Activated CD4-positive, alpha-beta T cell treated with anti-CD3 and anti-CD28 coated beads for 1 hour (primary cell): ENCODE measurements at places on chromosomes 1 and 21.
A peak's percentile ranks its signal among the peaks of the same experiment; 100 is the strongest.

DNA sequence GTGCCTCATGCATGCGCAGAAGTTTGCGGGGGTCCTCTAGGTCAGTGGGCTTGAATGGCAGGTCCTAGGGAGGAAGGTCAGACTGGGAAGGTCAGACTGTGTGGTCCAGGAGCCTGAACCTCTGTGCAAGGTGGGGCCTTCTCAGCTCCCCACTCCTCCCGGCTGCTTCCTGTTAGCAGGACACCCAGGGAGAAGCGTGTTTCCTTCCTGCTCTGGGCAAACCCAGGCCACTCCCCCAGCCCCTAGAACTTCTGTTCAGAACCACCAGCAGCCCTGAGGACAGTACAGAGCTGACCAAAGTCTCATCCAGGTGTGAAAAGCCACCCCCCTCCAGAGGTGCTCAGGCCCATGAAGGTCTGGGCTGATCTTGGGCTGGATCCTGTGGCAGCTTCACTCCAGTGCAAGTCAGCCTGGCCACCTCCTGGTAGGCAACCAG is 29.9 kb downstream of the NAV1 start:
- DNase-seq: no peak

GRCh38 chr1:183023601-183024316 is 539 bp downstream of the LAMC1 start:
- no peak for DNase-seq

DNA sequence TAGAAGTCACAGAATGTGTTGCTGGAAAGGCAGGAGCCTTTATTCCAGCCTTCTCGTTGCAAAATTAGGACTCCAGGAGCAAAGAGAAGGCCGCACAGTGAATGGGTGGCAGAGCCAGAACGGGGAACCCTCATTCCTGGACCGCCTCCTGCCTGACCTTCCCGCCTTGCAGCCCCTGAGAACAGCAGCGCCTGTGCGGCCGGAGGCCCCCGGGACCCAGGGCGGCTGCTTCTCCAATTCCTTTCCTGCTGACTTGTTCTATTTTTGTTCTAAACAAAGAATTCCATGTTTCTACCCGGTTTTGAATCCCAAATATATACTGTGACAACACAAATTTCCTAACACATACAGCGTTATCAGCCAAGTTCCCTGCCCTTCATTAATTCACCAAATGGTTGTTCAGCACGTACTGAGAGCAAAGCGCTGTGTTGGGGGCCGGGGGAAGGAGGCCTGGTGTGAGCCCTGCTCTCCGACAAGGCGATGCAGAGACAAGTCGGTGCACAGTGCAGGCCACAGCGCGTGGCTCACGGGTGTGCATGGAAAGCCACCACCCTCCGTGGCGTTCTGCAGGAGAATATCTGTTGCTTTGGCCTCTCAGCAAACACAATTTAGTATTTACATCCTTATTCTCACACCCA is 31.9 kb upstream of the COL6A2 start:
- no peak for DNase-seq

DNA sequence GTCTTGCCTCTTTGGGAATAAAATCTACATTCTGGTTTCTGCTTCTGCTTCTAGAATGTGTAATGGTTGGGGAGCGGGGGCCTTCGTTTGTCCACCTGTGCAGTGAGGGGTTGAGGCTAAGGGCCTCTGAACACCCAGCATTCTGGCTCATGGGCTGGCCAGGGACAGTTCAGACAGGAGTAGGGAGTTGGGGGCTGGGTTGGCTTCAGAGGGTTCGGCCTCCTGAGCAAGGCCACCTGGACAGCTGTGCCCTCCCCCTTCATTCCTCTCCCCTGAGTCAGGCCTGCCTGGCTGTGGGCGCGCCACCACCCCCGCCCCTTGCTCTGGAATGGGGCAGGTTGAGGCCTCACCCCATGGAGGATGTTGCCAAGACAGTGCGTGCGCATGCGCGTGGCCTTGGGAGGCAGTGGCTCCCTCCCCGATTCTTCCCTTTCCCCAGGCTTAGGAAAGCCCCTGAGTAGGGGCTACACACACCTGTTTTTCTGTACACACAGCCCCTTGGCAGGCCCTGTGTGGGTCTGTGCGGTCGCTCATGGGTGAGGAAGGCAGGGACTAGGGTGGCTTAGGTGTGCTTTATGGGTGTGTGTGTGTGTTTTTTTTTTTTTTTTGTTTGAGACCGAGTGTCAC is 57.0 kb downstream of the YARS1 start:
- no peak for DNase-seq

- DNase-seq: no peak
Observed at GRCh38 chr1:214920337-214920736, 162.2 kb upstream of the KCNK2 start.

DNA sequence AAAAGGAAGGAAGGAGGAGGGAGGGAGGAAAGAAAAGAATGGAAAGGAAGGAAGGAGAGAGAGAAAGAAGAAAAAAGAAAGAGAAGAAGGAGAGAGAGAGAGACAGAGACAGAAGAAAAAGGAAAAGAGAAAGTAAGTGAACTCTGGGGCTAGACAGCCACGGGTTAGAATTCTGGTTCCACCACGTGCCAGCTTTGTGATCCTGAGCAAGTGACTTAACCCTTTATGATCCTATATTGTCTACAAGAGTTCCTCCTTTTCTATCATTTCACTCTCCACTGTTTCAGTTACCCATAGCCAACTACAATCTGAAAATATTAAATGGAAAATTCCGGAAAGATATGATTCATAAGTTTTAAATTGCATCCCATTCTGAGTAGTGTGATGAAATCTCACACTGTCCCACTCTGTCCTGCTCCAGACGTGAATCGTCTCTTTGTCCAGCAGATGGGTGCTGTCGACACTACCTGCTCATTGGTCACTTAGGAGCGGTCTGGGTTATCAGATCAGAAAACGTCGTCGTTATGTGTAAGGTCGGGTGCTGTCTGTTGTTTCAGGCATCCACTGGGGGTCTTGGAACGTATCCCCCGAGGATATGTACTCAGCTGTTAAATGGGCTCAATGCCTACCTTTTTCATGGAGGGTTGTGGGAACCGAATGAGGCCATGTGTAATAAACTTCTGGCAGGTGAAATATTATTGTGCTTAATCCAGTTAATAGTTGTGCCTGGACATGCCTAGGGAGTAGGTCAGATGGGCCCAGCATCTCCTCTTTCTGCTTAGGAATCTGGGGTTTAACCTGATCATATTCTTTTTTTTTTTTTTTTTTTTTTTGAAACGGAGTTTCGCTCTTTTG is 19.1 kb downstream of the TMEM51 start:
- DNase-seq: no peak

- DNase-seq: no peak
Observed at GRCh38 chr21:25903607-25904006, 168.8 kb downstream of the GABPA start.

DNA sequence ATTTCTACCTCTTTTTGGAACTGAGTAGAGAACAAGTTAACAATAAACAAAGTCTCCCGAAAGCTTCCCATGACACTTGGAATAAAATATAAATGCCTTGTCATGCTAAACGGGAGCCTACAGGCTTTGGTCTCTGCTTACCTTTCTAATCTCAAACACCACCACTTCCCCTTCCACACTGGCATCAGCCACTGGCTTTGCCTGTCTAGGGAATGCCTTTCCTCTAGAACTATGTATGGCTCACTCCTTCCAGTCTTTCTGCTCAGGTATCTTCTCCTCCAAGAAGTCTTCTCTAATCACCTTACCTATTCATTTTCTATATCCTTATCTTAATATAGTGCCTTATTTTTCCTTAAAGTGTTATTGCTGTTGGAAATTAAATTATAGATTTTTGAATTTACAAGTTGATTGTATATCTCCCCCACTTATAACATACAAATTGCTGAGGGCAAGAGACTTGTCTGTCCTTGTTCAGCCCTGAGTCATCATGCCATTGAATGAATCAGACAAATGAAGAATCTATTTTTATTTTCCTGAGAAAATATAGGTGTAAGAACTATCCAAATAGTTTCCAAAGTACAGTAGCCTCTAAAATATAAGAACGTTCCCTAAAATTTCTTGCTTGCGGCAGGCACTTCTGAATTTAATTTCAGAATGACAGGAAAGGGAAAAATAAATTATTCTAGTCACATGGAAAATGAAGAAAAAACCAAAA is 119.2 kb downstream of the TM2D1 start:
- no peak for DNase-seq

DNA sequence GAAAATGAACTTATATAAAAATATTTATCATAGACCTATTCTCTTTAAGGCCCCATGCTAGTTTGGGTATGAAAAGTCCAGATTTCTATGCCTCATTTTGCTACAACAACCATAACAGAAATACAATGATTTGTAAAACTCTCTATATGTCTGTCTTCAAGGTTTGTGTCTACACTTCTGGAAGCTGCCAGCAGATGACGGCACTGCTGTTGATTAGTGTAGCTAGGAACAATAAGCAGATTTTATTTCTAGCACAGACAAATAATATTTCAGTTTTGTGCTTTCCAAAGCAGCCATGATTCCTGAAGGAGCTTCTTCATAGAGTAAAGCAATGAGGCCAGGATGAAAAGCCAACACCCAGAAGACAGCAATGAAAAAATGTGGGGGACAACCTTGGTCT is 779.6 kb upstream of the ADGRL2 start:
- DNase-seq: no peak

- no peak for DNase-seq
Observed at GRCh38 chr1:158121604-158122254, 59.0 kb upstream of the CD1D start.

DNA sequence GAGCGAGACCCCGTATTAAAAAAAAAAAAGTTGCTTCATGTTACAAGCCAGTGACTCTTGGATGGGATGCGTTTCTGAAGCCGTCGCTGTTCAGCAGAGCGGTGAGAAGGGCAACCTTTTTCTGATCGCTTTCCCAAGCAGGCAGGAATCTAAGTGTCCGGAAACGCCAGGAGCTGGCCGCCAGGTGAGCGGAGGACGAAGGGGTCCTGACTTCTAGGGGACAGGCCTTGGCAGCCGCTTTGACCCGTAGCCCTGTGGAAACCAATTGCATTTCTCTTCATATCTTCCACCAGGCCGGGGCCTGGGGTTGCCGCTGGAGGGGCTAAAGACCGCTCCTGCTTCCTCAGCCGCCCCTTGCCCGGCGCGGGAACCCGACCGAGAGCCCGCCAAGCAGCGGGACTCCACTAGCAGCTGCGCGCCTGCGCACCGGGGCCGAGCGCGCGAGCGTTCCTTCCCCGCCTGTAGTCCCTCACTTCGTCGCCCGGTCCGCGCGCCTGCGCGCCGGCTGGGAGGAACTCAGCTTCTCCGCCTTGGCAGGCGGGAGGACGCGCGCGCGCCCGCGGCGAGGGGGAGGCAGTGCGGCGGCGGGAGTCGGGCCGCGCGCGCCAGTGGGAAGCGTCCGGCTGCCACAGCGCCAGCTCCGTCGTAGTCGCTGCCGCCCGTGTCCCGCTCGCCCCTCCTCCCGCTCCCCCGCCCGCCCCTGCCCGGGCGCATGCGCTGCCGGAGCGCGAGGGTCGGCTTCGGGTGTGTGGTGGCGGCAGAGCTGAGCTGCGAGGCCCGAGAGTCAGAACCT is at the start of gene SPEN:
SPEN (plus strand) TSS at position 608 of the 793 bp plus-strand sequence. CDS start 361 bp downstream, outside the sequence.
- DNase-seq: peak; percentile 98

- DNase-seq: no peak
Observed at GRCh38 chr1:2439369-2439768, 27.0 kb upstream of the PEX10 start.

- no peak for DNase-seq
Observed at GRCh38 chr21:23130308-23130707, 2132.1 kb downstream of the NCAM2 start.

- no peak for DNase-seq
Observed at GRCh38 chr1:77333501-77333900, 51.7 kb downstream of the AK5 start.

DNA sequence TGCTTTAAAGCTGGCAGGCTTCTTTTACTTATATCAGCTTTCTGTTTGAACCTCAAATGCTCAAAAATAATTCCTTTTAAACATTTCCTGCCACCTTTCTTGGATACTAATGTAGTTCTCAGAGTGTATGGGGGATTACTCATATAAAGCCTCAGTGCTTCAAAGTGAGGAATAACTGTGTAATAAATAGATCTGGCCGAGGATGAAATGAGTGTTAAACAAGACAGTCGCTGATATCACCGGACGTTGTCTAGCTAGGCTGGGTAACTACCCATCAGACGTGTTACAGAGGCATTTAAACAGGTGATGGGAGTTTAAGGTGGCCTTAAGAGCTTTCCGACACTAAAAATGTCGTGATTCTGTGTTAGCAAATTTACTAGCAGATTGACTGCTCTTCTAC is 53.1 kb downstream of the VANGL2 start:
- DNase-seq: no peak

DNA sequence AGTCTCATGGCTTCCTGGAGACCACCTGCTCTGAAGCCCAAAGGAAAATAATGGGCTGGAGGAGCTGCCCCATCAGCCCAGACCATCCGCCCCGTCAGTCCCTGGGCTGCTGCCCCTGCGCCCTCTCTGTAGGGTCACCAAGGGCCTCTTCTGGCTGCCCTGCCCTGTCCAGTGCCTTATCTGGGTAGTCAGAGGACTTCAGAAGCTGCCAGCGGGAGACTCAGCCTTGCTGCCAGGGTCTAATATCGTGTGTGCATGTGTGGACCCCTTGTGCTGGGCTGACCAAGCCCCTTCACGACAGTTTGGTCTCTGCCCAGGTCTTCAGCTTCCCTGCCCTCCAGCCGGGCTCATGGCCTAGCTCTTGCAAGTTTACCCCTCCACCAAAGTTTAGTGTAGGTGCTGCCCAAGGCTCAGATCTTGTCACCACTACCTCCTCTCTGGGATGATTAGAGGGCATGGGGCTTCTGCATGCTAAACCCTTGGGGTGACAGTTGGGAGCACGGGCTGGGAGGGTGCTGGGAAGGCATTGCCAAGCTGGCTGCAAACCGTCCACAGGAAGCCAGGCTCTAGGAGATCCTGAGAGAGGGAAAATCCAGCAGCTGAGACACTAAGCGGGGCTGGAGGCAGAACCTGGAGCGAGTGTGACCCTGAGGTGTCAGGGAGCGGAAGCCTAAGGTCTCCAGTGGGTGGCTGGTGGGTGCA is 20.6 kb downstream of the NENF start:
- DNase-seq: no peak

GRCh38 chr1:84842748-84843231 is 50.2 kb downstream of the LPAR3 start:
- DNase-seq: no peak

GRCh38 chr1:206801467-206801866 is 29.2 kb upstream of the IL10 start:
- DNase-seq: no peak

- DNase-seq: no peak
Observed at GRCh38 chr1:21786640-21787039, 3.7 kb upstream of the USP48 start.

DNA sequence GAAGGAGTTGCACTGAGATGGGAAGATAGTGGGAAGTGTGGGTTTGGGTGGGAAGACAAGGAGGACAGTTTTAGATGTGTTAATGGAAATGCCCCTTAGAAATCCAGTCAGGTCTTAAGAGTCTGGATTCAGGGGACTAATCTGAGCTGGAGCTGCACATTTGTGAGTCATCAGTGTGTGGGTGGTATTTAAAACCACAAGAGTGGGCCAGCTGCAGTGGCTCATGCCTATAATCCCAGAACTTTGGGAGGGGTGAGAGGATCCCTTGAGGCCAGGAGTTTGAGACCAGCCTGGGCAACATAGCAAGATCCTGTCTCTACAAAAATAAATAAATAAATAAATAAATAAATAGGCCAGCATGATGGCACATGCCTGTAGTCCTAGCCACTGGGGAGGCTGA is 40.9 kb upstream of the SLC6A9 start:
- no peak for DNase-seq
